CD8-positive, alpha-beta T cell (primary cell): ENCODE measurements at places on chromosomes 7 and 10.

GRCh38 chr10:111999205-111999914 lies 184.2 kb downstream of the GPAM start:
- no peak for DNase-seq

- DNase-seq: no peak
Observed at GRCh38 chr10:99765672-99766301, 16.7 kb upstream of the ABCC2 start.

DNA sequence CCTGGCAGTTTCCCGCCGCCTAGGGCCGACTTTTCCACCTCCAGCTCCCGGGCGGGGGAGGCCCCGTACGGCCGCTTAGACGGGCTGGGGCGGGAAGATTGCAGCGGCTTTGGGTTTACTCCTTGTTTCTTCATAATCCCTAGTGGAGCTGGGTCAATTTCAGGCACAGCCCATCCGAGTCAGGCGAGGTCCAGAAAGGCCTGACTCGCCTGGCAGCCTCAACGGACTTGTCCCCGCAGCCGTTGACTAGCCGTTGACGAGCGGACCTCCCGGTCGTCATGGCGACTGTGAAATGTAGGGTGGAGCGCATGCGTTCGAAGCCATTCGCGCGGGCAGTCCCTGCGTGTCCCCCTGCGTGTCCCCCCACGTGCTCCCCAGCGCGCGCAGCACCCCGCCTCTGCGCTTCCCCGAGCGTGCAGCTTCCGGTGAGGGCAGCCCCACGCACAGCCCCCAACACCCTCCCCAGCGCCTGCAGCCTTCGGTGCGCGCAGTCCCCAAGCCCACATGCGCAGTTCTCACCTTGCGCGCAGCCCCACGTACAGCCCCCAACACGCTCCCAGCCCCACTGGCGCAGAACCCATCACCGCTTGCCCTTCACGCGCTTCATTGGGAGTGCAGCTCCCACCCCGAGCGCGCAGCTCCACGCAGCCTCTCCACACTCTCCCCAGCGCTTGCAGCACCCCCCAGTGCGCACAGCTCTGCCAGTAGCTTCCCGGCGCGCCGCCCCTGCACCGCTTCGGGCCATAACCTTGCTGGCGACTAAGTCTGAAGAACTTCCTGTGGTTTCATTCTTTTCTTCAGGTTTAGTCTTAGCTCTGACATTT lies 67.8 kb downstream of the TBX20 start:
- no peak for DNase-seq

- DNase-seq: no peak
Observed at GRCh38 chr10:43077421-43078171, 727 bp downstream of the RET start.

- no peak for DNase-seq
Observed at GRCh38 chr7:50559881-50560280, 5.3 kb downstream of the DDC start.

DNA sequence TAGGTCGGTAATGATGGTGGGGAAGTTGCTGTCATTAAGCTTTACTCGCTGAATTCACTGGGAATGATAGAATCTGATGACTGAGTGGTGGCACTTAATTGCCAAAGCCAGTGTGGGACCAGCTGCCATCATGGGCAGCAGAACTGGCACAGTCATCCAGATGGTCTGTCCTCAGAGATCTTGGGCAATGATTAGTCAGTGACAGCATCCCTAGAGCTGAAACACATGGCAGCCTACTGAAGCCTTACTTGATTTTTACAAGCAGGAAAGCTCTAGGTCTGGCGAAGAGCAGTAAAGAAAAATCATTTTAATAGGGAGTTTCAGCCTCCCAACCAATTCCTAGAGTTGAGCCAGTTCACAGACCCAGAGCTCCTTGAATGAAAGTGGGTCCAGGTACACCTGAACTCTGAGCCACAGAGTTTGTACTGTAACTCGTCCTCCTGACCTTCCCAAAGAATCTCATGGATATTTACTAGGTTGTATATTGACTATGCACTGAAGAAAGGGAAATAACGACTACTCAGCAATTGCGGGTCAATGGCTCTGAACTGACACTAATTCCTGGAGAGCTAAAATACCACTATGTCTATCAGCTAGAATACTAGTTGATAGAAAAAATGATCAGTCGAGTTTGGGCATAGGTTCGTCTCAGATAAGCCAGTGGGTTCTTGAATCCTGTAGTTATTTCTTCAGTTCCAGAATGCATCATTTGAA lies 4.4 kb upstream of the ASB13 start:
- DNase-seq: no peak

GRCh38 chr10:111410740-111411139 lies 333.9 kb downstream of the ADRA2A start:
- DNase-seq: no peak

GRCh38 chr10:114607358-114607998 lies 50.6 kb downstream of the ABLIM1 start:
- DNase-seq: no peak

GRCh38 chr7:22758576-22758975 lies 31.6 kb downstream of the IL6 start:
- DNase-seq: no peak

- no peak for DNase-seq
Observed at GRCh38 chr10:70648427-70648826, 23.9 kb upstream of the ADAMTS14 start.

DNA sequence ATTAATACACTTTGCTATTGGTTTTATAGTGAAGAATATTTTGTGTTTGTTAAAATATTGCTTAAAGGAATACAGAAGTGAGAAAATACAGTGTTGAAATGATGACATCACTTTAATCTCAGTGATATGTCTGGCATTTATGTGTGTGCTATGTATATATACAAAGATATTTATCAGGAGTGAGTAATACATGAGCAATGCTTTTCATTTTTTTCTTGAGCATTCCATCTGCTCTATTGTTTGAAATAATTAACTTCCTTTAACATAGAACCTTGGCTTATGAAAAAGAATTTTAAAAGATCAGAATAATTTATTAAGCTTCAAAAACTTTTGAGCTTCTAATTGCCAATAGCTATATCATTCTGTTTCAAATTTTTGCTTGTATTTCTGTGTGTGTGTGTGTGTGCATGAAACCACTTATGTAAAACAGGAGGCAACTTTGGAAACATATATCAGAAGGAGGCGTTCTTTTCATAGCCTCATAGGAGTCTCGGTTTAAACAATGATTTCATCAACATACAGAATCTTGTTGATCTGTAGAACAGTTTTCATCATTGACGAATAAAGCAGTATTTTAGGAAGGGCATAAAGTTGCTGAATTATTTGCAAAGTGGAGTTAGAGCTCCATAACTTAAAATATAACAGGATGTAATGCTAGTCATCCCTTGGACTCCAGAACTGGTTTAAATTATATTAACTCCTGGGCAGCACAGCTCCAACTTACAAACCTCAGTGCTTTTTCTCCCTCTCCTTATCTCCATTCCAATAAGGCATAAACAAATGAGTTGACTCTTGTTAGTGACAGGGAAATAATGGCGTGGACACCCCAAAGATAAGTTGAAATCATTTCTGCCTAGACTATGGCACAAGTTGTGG lies 228.4 kb upstream of the DGKB start:
- DNase-seq: no peak

- no peak for DNase-seq
Observed at GRCh38 chr10:107545717-107546116, 381.2 kb upstream of the SORCS1 start.

GRCh38 chr10:132223156-132223590 lies 36.4 kb downstream of the DPYSL4 start:
- DNase-seq: peak; percentile 63

- DNase-seq: no peak
Observed at GRCh38 chr7:140683657-140684056, 10.9 kb downstream of the ADCK2 start.

DNA sequence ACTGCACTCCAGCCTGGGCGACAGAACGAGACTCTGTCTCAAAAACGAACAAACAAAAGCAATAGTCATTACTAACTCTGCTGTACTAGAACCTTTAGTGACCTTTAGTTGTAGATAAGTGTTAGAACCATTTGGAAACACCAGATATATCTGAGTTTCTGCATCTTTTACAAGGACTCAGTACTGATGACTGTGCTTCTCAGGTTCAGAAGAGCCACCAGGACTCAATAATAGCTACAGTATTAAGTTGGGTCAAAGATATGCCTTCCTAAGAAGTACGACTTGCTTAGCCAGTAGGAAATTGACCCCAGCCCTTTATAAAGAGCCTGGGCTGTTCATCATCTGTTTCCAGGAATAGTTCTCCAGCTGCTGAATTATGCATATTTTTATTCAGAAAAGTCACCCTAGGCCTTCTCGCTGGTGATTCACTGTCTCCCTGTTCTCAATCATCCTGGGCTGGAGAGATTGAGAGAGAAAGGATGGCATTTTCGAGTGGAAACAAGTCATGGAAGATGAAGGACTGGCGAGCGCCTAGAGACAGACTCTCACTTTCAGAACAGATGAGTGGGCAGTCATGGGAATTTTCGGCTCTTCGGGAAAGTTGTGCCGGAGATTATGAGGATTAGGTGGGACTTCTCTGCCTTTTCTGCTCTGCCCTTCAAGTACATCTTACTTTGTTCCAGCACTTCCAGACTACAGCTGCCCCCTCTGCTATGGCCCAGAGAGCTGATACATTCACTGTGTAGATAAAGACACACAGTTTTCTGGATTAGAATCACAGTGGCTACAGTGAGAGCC lies 316.1 kb downstream of the CCDC3 start:
- no peak for DNase-seq

DNA sequence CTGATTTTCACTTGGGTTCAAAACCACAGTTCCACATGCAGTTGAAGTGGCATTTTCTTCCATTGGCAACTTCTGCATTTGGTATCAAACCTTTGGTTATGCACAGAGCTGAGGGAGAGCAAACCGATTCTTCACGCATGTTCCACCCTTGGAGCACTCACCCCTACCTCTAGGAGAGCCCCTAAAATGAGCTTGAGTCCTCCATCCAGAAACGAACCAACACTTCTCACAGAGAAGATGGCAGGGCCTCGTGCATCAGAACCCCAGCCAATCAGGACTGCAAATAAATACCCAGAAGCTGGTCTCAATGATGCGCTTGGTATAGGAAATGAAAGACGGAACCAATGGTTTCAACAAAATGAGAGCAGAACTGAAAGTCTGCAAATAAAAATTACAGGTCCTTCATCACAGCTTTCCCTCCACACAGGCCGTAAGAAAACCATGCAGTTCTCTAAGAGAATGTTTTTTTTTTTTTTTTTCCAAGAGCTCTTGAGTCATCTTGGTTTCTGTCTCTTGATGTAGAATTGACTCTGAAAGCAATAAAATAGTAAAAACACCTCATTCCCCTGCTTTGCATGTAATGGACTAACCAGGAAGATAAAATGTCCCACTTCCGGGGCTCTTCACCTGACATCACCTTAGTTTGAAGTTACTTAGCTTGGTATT lies 23.9 kb downstream of the KLF6 start:
- no peak for DNase-seq

DNA sequence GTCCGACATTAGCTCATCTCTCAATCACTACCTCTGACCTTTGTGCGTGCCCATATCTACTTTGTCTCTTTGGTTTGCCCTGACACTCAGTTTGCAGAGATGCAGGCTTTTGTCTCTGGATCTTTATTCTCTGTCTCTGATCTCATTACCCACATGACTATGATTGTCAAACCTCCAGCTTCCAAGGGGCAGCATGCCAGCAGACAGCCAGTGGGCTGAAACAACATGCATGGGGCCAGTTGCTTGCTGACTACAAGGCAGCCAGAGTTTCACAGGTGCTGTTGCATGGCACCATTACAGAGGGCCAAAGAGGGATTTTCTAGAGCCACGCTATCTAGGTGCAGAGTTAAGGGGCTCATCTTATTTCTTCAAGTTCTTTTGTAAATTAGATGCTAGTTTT lies 146.2 kb downstream of the SPAG6 start:
- no peak for DNase-seq

- no peak for DNase-seq
Observed at GRCh38 chr7:139722604-139723003, 55.2 kb downstream of the HIPK2 start.

- no peak for DNase-seq
Observed at GRCh38 chr7:137513091-137513490, 169.6 kb upstream of the PTN start.

DNA sequence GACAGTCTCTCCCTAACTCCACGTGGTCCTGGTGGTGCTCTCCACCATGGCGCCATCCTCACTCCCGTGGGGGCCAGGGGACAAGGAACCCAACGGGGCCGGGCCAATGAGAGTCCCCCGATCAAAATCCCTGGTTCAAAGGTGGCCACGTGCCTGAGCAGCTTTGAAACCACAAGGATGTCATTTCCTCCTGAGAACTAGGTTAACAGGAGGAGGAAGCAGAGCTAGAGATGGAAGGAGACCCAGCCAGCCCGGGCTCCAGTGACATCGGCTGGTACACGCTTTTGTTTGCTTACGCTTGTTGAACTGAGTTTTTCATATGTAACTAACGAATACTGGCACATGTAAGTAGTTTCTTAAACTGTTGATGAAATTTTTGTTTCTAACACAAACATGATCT lies 61.7 kb downstream of the PRPF18 start:
- no peak for DNase-seq

DNA sequence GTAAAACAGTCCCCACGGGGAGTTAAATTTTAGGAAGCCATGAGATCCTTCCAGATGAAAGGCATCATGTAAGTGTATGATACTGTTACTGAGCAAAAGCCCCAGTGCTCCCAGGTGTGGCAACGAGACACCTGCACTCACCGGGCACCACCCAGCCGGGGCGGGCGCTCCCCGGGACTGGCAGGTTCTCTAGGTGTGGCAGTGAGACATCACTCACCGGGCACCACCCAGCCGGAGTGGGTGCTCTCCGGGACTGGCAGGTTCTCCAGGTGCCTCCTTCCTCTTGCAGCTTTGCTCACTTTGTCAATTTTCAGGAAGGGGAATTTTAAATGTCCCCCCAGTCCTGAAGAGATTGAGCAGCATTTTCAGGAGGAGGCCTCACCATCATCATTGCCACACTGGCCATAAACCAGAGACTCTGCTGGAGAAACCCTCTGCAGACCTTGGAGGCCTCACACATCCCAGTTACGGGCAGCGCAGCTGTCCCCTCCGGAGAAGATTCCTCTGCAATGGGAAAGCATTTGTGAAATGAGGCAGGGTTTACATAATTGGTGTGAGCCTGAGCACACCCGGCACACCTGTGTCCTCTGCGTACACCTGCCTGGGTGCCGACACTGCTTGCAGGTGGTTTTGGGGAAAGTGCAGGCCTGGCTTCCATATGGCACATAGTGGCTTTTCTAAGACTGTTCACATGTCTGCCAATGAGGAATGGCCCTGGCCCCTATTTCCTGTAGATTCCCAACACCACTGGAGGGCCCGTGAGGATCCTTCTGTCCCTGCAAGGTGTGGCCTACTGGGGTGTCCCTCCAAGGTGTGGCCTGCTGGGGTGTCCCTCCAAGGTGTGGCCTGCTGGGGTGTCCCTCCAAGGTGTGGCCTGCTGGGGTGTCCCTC lies 191.4 kb downstream of the EBF3 start:
- no peak for DNase-seq
